Heart left ventricle (tissue), 16 donors: ENCODE measurements at places on chromosomes 7 and 10. TPM values are rescaled to one million over a fixed set of nuclear protein-coding genes. Genes with fewer than 3 reads are reported as not detected.
A peak's percentile ranks its signal among the peaks of the same experiment; 100 is the strongest.

DNA sequence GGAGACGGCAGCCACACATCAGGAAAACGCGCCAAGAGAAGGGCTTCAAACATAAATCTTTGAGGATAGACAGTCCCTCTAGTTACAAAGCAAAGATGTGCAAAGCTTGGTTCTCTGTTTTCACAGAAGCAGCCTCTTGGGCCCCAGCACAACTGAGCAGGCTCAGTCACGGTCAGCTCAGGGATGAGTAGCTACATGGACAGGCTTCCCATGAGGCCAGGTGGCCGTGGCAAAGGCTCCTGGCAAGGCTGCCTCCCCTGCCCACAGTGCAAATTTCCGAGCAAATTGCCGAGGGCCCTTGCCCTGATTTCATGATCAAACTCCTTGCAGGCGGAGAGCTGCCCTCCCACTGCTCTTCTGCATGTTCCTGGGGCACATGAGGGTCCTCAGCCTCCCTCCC, 37.8 kb upstream of the EN2 start:
- no peak overlapping the region for H3K27ac ChIP-seq
- no peaks in the 10 kb centered on the region for H3K27me3 ChIP-seq
- H3K36me3 ChIP-seq, result no peaks in the 10 kb centered on the region
- no peaks in the 10 kb centered on the region for H3K4me1 ChIP-seq
- H3K4me3 ChIP-seq, result no peak overlapping the region

PTPRN2 gene
- 2.1 TPM for total RNA-seq

DNA sequence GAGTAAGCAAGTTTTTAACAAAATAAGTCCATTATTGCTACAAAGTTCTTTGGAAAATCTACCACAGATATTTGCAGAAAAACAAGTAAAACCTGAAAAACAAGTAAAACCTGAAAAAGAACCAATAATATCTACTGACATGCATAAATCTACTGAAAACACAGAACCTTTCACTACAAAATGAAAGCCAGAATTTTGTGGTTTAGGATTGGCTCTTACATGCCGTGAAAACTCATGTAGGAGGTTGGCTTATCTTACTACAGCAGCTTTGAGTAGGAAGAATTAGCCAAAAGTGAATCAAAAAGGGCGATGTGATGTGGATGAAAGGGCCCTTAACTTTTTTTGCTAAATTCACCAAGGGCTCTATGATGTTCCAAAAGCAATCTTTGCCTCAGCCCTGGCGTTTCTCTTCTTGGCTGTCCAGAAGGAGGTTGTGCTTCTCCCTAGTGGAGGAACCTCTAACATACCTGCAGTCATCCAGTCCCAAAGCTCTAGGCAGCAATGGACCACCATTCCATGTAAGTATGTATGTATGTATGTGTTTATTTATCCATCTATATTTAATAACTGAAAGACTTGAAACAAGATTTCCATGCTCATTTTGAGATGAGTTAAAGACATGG, 93.5 kb upstream of the ZNF804B start:
- no peak overlapping the region for H3K27ac ChIP-seq
- no peak for DNase-seq
- no peak overlapping the region for H3K4me3 ChIP-seq
- H3K36me3 ChIP-seq, result no peaks in the 10 kb centered on the region
- no peaks in the 10 kb centered on the region for H3K27me3 ChIP-seq
- H3K4me1 ChIP-seq, result no peaks in the 10 kb centered on the region

GRCh38 chr7:142808802-142809583, 38.2 kb downstream of the PRSS2 start:
- no peak overlapping the region for H3K4me3 ChIP-seq
- peaks cover 40% of the 10 kb centered on the region for H3K27me3 ChIP-seq
- no peak for DNase-seq
- H3K27ac ChIP-seq, result no peak overlapping the region
- no peaks in the 10 kb centered on the region for H3K36me3 ChIP-seq
- H3K4me1 ChIP-seq, result no peaks in the 10 kb centered on the region

GRCh38 chr7:8205031-8205387, 57.0 kb downstream of the ICA1 start:
- H3K4me3 ChIP-seq, result no peak overlapping the region
- DNase-seq, result no peak
- no peaks in the 10 kb centered on the region for H3K4me1 ChIP-seq
- no peak overlapping the region for H3K27ac ChIP-seq
- H3K36me3 ChIP-seq, result no peaks in the 10 kb centered on the region
- no peaks in the 10 kb centered on the region for H3K27me3 ChIP-seq

DNA sequence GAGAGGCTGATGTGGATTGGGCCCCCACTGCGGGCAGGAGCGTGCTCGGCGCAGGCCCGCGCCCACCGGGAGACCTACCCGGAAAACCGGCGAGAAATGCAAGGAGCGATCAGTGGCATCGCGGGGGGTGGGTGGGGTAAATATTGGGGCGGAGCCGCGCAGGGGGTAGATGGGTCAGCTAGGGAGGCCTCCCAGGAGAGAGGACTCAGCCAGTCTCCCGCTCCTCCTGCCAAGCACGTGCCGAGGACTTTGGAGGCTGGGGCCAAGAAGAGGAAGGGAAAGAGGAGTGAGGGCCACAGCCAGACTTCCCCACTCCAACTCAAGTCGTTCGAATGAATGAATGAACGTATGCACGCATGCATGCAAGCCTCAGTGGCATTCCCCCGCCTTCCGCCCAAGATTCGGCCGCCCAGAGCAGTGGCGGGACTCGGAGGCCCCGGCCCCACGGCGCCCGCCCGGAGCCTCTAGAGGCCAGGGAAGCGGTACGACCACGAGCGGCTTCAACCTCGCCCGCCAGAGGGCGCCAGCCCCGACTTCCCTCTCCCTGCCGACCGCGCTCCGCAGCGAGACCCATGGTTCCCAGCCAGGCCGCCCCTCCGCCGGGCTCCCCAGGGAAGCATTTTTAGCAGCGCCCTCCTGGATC, 3.6 kb downstream of the NPM3 start:
- DNase-seq, result peak; percentile 85
- peak overlapping the region; percentile 42 for H3K4me3 ChIP-seq
- peaks cover 27% of the 10 kb centered on the region for H3K27me3 ChIP-seq
- peaks cover 3% of the 10 kb centered on the region for H3K36me3 ChIP-seq
- peaks cover 67% of the 10 kb centered on the region for H3K4me1 ChIP-seq

DNA sequence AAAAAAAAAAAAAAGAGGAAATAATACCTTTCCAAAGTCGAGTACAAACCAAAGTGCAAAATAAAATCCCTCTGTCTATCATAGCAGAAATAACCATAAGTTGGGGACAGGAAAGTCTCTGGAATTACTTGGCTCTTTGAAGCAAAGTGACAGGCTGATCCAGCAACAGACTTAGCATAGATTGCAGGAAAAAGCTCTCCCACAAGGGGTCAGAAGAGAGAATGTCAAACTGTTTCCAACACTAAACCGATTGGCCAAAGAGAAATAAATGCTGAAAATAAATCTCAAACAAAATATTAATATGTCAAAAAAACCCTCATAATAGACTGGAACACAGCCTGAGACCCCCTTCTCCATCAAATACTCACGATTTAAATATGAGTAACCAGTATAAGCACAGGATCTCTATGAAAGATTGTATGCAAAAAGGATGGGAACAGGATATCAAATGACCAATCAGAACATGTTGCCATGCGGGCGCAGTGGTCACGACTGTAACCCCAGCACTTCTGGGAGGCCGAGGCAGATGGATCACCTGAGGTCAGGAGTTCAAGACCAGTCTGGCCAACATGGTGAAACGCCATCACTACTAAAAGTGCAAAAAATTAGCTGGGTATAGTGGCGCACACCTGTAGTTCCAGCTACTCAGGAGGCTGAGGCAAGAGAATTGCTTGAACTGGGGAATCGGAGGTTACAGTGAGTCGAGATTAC, 1000.7 kb upstream of the LRRN3 start:
- H3K4me3 ChIP-seq, result no peak overlapping the region
- H3K36me3 ChIP-seq, result no peaks in the 10 kb centered on the region
- no peaks in the 10 kb centered on the region for H3K4me1 ChIP-seq
- no peak for DNase-seq
- no peaks in the 10 kb centered on the region for H3K27me3 ChIP-seq
- no peak overlapping the region for H3K27ac ChIP-seq

MET gene
- 23.9 TPM for total RNA-seq

DNA sequence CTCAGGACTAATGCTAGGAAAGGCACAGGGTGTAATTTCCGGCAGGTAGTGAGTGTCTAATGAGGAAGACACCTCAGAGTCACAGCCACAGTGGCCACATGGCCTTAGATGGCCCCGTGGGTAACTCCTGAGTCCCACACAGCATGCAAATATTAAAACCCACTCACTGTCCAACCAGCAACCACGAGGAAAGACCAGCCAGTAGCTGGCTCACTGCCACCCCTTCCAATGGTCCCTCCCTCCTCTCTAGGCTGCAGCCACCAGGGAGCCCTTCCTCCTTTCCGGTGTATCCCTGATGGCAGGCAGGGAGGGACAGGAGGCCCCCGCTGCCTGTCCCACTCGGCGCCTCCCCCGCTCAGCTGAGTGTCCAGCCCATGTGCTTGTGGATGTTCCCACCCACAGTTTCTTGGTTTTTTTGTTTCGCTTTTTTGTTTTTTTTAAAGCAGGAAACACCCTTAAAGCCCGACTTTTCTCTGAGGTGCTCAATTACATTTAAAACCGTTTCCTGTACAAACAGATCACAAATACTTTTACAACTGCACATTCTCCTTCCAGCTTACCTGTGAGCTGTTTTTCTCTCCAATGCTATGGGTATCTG, 9.2 kb downstream of the BNIP3 start:
- peak overlapping the region; percentile 6 for H3K4me3 ChIP-seq
- peaks cover 13% of the 10 kb centered on the region for H3K4me1 ChIP-seq
- H3K27ac ChIP-seq, result peak overlapping the region; percentile 74
- H3K27me3 ChIP-seq, result no peaks in the 10 kb centered on the region
- no peaks in the 10 kb centered on the region for H3K36me3 ChIP-seq
